ENCODE measurements at places on chromosomes 6 and 20. TPM values are rescaled to one million over a fixed set of nuclear protein-coding genes. Genes with fewer than 3 reads are reported as not detected.

Gene TAAR8
- total RNA-seq: not detected

Gene VIP
- total RNA-seq: not detected

Gene HUS1B
- 0.78 TPM for total RNA-seq

Gene SAMD5
- not detected for total RNA-seq

Gene B3GALT4
- 43.3 TPM for total RNA-seq

Gene MYBL2
- 0.11 TPM for total RNA-seq

Gene MUC21
- total RNA-seq: not detected

Gene ERGIC3
- 151 TPM for total RNA-seq

Gene ZSCAN23
- 1.1 TPM for total RNA-seq

Gene TTK
- total RNA-seq: 0.87 TPM

Gene TCEA2
- 45.9 TPM for total RNA-seq

Gene SLC17A4
- not detected for total RNA-seq

Gene GOPC
- 37.8 TPM for total RNA-seq

Gene UNC5CL
- total RNA-seq: 6.4 TPM

- DNase-seq: no peak
These were observed 140.7 kb upstream of the MCHR2 start for GRCh38 chr6:100134703-100135102.

- DNase-seq: peak; percentile 3
These were observed 28.7 kb downstream of the FKBP1A start for GRCh38 chr20:1364106-1364505.

- DNase-seq: no peak
These were observed 164.5 kb downstream of the UNC5CL start for GRCh38 chr6:40874495-40874894.

- no peak for DNase-seq
These were observed 318.3 kb upstream of the OPRM1 start for GRCh38 chr6:153720732-153721131.

GRCh38 chr6:79570129-79571029 is 33.1 kb upstream of the LCA5 start:
- peak; percentile 18 for DNase-seq

GRCh38 chr6:26401389-26401986 is 587 bp upstream of the BTN3A1 start:
- no peak for DNase-seq

- DNase-seq: no peak
These were observed 13.3 kb upstream of the TREM2 start for GRCh38 chr6:41176189-41176588.

GRCh38 chr6:169450097-169450496 is 196.5 kb upstream of the THBS2 start:
- DNase-seq: no peak

DNA sequence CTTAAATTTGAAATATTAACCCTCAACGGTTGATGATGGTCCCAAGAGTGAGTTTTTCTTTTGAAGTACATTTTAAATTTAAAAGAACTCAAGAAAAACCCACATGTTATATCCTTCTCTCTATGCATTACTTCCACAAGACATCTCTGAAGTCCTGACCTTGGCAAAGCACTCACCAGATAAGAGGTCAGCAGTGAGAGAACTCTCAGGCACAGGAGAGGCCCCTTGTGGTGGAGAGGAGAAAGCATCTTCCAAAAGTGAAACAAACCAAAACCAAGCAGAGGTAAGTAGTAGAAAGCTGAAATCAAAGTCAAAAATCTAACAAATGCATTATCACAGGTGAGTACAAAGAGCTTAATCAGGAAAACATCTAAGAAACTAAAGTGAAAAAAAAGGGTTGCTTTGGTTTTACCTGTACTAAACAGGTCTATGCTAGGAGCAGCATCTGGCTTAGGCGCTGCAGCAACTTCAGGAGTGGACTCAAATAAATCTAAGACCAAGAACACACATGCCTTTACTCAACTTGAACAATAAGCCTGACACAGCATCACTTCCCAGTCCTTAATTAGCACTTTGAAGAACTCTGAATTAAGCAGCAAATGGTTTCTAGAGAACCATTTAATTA is 80.5 kb downstream of the PRSS35 start:
- no peak for DNase-seq

DNA sequence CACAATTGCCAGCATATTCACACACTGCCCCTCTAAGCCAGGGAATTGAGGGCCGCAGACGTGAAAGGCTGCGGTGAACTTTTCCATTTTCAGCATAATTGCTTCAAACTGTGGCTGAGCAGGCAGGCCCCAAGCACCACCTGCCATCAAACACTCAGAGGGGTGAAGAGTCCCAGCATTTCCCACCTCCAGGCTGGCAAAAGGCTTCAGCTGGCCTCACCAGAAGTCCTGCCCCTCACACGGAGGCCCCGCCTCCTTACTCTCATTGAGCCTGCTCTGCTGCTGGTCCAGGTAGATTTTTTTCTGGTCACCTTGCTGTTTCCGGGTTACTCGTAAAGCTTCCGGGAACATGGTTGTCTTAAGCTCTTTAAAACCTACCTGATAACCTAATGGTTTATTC is 52.0 kb upstream of the PRELID3B start:
- DNase-seq: no peak

GRCh38 chr6:27889275-27889627 is 22.9 kb downstream of the OR2B2 start:
- DNase-seq: no peak

DNA sequence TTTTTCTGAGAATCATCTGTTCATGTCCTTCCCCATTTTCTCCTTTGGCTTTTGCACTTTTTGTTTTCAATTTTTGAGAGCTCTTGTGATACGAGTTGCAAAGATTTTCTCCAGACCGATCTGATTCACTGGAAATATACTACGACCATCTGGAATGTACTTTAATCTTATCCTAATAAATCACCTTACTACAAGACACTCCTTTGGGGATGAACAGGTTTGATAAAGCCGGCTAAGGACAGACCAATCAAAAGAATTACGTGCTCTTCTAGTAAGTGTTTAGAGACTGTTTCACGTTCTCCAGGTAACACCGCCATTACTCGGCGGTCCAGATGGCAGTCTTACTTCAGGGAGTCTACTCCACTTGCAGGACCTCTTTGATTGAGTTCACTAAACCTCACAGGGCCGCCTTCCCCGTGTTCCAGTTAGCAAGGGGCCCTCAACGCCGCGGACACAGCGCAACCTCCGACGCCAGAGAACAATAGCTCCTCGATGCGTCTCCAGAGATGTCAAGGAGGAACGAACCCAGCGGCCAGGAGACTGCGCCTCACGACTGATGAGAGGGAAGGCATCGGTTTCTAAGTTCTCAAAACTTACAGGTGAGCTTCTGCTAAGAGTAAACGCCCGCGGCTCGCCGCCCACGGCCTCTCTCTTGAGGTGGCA is 920 bp upstream of the WTAP start:
- DNase-seq: no peak

- no peak for DNase-seq
These were observed 76.0 kb upstream of the TBC1D7 start for GRCh38 chr6:13404228-13404891.

GRCh38 chr6:26415791-26416190 is 13.7 kb downstream of the BTN3A1 start:
- no peak for DNase-seq

DNA sequence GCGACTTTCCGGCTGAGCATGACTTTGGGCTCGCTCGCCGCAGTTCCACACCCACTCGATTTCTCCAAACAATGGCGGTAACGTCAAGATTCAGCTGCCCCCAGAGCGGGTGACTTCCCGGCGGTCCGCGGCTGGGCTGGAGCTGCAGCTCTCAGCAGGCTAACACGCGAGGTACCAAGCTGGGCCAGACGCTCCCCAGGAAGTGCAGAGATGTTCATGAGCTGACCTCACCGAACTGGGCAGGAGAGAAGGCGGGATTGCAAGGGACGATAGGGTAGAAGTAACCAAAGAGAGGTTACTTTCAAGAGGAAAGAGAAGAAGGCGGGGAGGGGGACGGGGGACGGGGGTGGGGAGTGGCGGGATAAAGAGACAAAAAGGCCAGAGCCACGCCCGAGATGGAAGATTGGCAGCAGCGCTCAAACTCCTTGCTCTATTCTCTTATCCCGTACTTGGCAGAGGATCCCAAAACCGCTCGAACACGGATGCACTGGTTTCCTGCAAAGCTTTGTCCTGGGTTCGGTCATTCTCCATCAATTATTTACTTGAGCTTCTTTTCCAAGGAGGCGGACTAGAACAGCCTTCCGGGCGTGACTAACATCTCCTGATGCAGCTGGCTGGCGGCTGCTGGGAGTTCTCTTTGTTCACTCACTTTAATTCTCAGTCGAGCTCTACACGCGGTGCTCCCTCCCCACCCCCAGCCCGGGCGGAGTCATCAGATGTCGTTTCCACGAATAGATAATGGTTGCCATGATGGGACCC is at the start of gene MTCL3:
MTCL3 (minus strand) TSS at position 626 of the 759 bp plus-strand sequence.
- DNase-seq: no peak

- DNase-seq: no peak
These were observed 96.7 kb downstream of the SLX4IP start for GRCh38 chr20:10531848-10532247.

DNA sequence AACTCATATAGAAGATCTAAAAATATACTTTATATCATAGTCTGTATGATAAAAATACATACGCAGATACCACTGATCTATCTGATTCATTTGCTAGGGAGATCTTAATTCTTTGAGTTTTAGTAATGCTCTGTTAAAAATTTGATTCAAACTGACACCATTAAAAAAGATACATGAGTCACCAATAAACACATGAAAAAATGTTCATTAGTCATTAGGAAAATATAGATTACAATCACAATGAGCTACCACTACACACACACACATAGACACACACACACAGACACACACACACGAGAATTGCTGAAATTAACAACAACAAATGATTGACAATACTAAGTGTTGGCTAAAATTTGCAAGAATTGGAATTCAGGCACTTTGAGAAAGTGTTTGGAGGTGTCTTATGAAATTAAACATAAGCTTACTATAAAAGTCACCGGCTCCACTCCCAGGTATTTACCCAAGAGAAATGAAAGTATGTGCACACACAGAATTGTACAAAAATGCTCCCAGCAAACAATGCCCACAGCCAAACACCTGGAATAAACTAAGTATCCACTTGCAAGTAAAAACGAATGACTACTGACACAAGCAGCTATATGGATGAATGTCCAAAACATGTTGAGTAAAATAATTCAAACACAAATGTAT is 117.7 kb upstream of the GGTLC1 start:
- no peak for DNase-seq

GRCh38 chr20:59821788-59822187 is 111.6 kb downstream of the SYCP2 start:
- no peak for DNase-seq

DNA sequence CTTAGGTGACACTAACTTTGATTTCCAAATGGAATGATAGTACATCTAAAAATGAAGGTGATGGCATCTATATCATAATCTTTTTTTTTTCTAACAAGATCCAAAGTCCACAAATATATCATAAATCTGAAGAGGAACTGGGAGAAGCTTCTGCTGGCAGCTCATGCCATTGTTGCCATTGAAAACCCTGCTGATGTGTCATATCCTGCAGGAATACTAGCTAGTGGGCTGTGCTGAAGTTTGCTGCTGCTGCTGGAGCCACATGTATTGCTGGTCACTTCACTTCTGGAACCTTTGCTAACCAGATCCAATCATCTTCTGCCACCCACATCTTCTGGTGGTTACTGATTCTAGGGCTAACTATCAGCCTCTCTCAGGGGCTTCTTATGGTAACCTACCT is 27.4 kb upstream of the KHDC1 start:
- DNase-seq: no peak

- no peak for DNase-seq
These were observed 548.9 kb downstream of the QKI start for GRCh38 chr6:163963205-163964120.

DNA sequence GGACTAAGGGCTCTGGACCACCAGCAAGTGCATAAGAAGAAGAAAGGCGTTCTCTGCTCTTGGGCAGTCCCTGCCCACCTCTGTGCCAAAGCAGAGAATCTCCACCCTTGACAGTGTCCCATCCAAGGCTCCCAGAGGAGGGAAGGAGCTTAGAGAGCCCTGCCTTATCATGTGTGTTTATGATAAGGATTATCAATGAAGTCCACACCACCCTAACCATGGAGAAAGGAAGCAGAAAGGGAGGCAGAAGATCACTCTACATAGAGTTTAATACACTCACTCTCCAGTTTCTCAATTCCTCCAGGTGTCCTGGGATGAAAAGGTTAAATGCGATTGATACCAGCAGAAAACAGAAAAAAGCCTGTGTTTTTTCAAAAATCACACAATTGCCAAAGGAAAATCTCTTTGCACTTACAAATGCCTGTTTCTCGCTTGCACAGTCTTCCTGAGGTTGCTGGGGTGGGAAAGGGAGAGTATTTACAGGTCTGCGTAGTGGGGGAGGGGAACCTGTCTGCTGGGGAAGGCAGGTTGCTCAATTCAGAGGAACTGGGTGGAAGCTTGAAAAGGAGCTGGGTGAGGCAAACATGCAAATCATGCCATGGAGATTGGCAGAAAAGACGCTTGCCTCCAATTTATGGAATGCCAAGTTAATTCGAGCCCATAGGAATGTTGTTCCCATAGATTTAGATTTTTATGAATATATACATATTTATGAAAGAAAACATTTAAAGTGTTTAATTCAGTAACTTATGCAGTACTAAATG is 104.0 kb downstream of the EYA2 start:
- DNase-seq: no peak

DNA sequence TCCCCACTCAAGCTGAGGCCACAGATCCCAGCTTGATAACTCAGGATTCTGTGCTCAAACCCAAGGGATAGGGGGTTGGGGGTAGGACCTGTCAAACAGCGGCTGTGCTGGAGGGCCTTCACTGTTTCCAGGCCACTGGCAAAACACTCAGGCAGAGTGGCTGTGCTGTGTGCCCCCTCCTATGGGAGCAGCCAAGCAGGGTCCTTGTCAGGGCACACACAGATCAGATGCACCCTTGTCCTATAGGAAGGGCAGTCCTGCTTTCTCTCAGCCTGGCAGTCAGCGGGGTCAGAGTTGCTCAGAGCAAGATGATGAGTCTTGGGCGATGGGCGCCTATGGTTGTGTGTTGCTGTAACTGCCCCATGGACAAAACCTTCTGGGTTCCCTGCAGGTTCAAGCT is 554.8 kb downstream of the TBC1D32 start:
- DNase-seq: no peak

GRCh38 chr6:166454692-166455515 is 72.2 kb upstream of the MPC1 start:
- DNase-seq: no peak

- no peak for DNase-seq
These were observed 111.3 kb downstream of the SIM1 start for GRCh38 chr6:100353276-100354015.

DNA sequence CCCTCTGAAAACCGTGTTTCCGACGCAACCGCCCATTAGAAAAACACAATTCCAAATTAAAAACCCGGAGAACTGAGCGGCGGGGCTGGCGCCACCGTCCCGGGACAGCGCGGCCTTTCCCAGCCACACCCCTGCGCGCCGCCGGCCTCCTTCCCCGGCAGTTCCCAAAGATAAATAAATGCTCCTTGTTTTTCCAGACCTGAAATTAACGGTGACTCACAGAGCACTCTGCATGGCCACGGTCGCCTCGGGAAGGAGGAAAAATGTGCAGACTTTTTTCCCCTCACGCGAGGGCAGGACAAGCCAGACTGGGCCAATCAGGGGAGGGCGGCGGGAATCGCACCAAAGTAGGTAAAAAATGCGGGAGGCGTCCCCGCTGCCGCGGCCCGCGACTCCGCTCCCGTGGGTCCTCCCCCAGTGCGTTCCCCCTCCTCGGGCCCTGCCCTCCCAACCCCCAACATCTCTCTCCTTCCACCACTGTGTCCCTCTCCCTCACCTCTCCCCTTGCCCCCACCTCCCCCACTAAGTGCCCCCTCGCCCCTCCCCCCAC is 828 bp upstream of the DSTN start:
- no peak for DNase-seq

Measured in CD4-positive, alpha-beta memory T cell (primary cell).